ENCODE measurements at places on chromosomes 2 and 18.

- no peak for DNase-seq
Measured at GRCh38 chr2:101200676-101201075, 49.5 kb upstream of the TBC1D8 start.

DNA sequence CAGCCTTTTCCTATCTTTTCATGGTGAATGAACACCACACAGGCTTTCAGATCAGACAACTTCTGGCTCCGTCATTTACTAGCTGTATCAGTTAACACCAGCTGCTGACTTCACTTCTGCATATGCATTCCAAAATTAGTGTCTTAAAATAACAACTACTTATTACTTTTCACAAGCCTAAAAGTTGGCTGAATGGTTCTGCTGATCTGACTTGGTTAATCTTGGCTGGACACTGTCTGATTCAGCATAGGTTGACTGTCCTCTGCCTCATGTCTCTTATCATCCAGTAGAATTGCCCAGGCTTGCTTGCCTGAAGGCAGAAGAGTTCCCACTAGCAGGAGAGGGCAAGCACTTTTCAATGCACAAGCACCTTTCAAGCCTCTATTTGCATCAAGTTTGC lies 72.7 kb downstream of the MARCHF4 start:
- no peak for DNase-seq

DNA sequence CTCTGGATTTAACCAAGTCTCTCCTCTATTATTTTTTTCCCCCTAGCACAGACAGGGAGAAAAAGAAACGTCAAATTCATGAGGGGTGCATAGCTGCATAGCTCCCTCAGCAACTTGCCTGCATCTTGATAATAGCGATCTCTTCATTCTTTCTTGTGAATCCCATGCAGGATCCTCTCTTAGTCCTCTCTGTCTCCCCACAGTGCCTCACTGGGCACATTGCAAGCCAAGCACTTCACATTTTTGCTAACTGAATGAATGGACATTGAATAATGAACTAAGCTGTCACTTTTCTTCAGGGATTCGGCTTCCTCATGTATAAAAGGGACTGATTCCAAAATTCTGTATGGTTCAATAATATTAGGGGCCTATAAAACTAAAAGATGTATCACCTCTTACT lies 2.9 kb upstream of the EPB41L3 start:
- peak; percentile 53 for DNase-seq

GRCh38 chr2:40168032-40168431 lies 283.9 kb downstream of the SLC8A1 start:
- no peak for DNase-seq

- DNase-seq, result no peak
Measured at GRCh38 chr2:216082117-216082711, 495 bp downstream of the TMEM169 start.

DNA sequence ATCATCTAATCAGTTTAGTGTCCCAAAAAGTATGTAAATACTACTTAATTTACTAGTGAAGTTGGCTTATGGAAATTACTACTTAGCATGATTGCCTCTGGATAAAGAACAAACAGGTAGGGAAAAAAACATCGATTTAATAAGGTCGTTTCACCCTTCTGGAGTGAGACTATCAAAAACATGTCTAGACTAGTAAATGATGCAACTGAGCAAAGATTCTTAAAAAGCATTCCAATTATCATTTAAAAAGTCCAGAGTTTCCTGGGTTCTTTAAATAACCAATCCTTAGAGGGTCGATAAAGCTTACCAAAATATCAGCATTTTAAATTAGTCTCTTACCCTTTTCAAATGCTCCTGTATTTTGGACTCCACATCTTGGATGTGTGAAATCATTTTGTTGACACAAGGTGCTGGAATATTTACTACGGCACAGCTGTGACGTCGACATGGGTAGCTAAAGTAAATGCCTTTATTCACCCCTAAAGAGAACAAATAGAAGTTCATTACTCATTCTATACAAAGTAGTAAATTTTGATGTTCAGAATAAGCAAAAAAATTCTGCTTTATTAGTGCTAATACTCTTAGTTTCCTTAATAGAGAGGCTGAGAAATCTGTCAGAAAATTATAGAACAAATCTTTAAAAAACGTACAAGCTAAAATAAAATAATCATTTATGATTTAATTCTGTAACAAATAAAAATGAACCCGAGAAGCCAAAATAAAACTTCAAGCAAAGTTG lies 70.6 kb downstream of the CCDC178 start:
- no peak for DNase-seq

DNA sequence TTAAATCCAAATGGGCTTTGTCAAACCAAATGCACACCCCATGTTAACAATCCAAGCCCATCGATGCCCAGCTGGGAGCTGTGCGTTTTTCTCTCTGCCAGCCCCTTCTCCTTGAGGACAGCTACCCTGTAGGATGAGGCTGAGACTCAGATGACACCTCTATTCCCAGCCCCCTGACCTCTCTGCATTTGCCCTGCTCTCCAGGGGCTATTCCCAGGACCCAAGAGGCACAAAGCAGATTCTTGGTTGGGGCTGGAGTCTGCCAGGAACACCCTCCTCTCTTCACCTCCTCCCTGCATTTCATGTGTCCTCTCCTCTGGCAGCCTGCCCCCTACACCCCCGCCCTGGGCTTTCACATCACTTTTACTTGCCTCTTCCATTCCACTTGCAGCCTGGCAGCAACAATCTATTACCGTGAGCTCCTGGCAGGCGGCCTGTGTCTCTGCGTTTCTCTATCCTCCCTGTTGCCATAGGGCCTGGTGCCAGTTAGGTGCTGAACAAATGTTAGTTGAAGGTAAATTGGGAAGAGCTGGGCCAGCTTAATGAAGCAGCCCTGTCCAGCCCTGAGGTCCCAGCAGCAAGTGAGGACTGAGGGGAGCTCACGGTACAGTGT lies 51.8 kb downstream of the ADD2 start:
- DNase-seq, result no peak

DNA sequence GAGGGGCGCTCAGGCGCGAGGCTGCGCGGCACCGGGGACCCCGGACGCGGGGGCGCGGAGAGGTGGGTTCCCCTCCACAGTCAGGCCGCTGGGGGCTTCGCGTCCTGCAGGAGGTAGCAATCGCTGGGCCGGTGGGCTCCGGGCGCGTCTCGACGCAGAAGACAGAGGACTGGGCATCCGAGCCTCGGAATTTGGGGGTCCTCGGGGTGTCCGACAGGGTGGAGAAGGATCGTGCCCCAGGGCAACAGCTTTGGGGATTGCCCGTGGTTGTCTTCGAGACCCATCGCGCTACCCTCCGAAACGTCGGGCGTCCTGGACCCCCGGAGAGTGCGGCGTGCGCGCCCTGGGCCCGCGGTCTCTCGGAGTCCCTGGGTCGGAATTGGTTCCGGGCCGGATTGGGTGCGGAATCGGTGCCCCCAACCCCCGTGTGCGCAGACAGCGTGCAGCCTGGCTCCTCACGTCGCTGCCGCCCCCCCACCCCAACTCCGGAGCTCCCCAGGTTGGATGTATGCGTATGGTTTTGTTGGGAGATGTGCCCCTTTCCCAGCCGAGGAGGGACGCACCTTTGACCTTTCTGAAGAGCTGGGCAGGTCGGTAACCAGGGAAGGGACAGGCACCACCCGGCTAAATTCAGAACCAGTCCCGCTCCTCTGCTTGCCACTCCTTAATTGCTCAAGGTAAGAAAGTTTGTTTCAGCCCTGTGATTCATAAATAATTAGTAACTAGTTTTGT lies 750 bp downstream of the NPAS2 start:
- DNase-seq, result no peak

- DNase-seq, result no peak
Measured at GRCh38 chr18:21012308-21012707, 99.3 kb downstream of the ROCK1 start.

- peak; percentile 63 for DNase-seq
Measured at GRCh38 chr2:40450066-40450795, 1.7 kb downstream of the SLC8A1 start.

DNA sequence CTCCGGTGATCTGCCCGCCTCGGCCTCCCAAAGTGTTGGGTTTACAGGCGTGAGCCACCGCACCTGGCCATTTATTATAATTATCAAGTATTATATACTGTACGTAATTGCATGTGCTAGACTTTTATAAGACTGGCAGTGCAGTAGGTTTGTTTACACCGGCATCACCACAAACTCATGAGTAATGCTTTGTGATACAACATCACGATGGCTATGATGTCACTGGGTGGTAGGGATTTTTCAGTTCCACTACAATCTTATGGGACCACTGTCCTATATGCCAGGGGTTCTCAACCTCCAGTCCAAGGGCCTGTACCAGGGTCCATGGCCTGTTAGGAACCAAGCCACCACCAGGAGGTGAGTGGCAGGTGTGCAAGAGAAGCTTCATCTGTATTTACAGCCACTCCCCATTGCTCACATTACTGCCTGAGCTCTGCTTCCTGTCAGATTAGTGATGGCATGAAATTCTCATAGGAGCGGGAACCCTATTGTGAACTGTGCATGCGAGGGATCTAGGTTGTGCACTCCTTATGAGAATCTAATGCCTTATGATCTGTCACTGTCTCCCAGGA lies 9.4 kb downstream of the SCYGR4 start:
- no peak for DNase-seq

GRCh38 chr2:88049622-88050021 lies 6.0 kb downstream of the KRCC1 start:
- no peak for DNase-seq

- no peak for DNase-seq
Measured at GRCh38 chr2:128625963-128626759, 307.5 kb upstream of the HS6ST1 start.

DNA sequence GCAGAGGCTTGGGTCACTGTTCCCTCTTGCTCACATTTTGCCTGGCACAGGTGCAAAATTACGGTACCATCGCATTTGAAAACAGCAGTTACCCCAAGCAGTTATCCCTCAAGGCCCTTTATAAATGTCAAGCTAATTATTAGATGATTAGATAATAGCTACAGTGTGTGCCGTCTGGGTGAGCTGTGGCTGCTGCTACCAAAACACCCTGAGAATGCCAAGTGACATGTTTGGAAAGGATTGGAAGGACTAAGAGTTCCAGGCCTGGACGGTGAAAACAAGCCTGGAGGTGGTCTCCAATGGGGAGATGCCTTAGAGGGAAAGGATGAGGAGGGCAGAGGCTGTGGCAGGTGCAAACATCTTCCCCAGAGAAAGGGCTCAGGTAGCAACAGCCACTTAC lies 120.6 kb downstream of the CAPN13 start:
- DNase-seq, result no peak

GRCh38 chr2:165544897-165545296 lies 75.4 kb downstream of the CSRNP3 start:
- no peak for DNase-seq

- DNase-seq, result no peak
Measured at GRCh38 chr2:16010011-16010410, 69.7 kb downstream of the MYCN start.

Data from midbrain (tissue), 1 donor.